ENCODE measurements at places on chromosomes 7 and 10.

DNA sequence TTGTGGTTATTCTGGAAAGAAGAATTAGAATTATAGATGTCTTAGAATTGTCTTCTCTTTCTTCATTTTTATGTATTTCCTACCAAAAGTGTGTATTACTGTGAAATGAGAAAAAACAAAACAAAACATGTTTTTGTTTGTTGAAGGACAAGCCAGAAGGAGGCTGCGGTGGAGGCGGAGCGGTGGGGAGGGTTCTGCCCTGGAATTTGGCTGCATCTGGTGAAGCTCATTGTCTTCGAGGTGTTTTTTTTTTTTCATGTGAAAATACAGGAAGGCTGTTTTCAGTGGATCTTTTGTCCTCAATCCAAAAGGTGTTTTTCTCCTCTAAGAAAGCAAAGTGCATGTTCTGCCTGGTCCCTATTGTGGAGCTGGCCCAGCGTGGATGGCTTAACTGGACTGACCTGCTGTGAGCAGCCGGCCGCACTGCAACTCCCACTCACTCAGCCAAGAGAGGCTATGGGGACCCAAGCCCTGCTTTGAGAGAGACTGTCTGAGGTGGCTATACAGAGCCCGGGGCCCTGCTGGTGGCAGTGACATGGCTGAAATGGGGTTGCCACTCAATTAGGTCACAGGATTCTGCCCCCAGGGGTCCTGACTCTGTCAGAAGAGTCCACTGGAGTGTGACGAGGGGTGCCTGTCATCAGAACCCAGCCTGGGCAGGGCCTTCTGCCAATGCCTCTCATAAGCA lies 184.9 kb upstream of the MKI67 start:
- DNase-seq = no peak

GRCh38 chr7:4830176-4830575 lies 31.7 kb downstream of the PAPOLB start:
- DNase-seq = peak; percentile 53

- DNase-seq = no peak
Measured at GRCh38 chr10:95505641-95506040, 55.5 kb downstream of the SORBS1 start.

GRCh38 chr10:35685402-35685801 lies 43.3 kb upstream of the FZD8 start:
- no peak for DNase-seq
